Umbilical cord (tissue), 2 donors: ENCODE measurements at places on chromosomes 7 and 10. TPM values are rescaled to one million over a fixed set of nuclear protein-coding genes. Genes with fewer than 3 reads are reported as not detected.

Gene UNCX
- not detected for total RNA-seq

Gene LIPF
- total RNA-seq: 5.5 TPM

Gene CYP2C19
- 6.3 TPM for total RNA-seq

Gene SMO
- 21.9 TPM for total RNA-seq

Gene CCDC7
- total RNA-seq: 85.0 TPM
